ENCODE measurements at places on chromosomes 7 and 10.

- DNase-seq, result no peak
These were observed 82.2 kb downstream of the FZD1 start for GRCh38 chr7:91346426-91346825.

- no peak for DNase-seq
These were observed 112.0 kb downstream of the UBE2H start for GRCh38 chr7:129840757-129841156.

- no peak for DNase-seq
These were observed 642 bp upstream of the PRKG1 start for GRCh38 chr10:51073453-51074237.

GRCh38 chr10:131206111-131206995 lies 105.2 kb downstream of the TCERG1L start:
- DNase-seq, result no peak

GRCh38 chr7:83178796-83179195 lies 16.1 kb upstream of the PCLO start:
- DNase-seq, result no peak

Measured in AML-193 (cell line).